ENCODE measurements at places on chromosomes 11 and 22. TPM values are rescaled to one million over a fixed set of nuclear protein-coding genes. Genes with fewer than 3 reads are reported as not detected.

- H3K27ac ChIP-seq: no peak overlapping the region
- H3K4me3 ChIP-seq: no peak overlapping the region
- DNase-seq: no peak
- no peaks in the 10 kb centered on the region for H3K36me3 ChIP-seq
- H3K4me1 ChIP-seq: no peaks in the 10 kb centered on the region
These were observed 130.6 kb downstream of the RRAS2 start for GRCh38 chr11:14228356-14228755.

DNA sequence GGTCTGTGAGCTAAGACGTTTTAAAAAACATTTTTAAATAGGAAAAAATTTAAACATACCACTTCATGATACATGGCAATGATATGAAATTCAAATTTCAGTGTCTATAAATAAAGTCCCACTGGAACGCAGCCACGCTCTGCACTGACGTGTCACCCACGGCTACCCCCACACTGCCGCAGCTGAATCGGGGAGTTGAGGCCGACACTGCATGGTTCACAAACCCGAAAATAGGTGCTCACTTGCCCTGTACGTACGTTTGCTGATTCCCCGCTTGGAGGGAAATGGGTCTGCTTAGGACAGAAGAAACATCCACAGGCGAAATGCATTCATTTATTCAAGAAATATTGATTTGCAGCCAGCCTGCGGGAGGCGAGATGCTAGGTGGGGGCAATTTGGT is 1342.3 kb downstream of the TBC1D22A start:
- H3K4me1 ChIP-seq: no peaks in the 10 kb centered on the region
- H3K27me3 ChIP-seq: no peaks in the 10 kb centered on the region
- no peak for DNase-seq
- no peak overlapping the region for H3K27ac ChIP-seq
- no peak overlapping the region for H3K4me3 ChIP-seq

GRCh38 chr11:9264316-9265210 is 587 bp downstream of the DENND5A start:
- no peaks in the 10 kb centered on the region for H3K27me3 ChIP-seq
- DNase-seq: no peak
- H3K4me3 ChIP-seq: peak overlapping the region; percentile 83
- H3K4me1 ChIP-seq: peaks cover 25% of the 10 kb centered on the region

The OR4D6 gene
- not detected for total RNA-seq

GRCh38 chr11:14500181-14500651 is 605 bp upstream of the COPB1 start:
- no peaks in the 10 kb centered on the region for H3K27me3 ChIP-seq
- DNase-seq: peak; percentile 59
- peak overlapping the region; percentile 87 for H3K27ac ChIP-seq

- H3K36me3 ChIP-seq: no peaks in the 10 kb centered on the region
- peak within 1 kb of the TSS; percentile 99 for H3K27ac ChIP-seq
- H3K4me3 ChIP-seq: peak within 1 kb of the TSS; percentile 78
- H3K4me1 ChIP-seq: no peaks in the 10 kb centered on the region
These were observed at the start of gene LPXN for GRCh38 chr11:58575377-58576020. Gene LPXN, minus strand, starts transcription at chr11:58575856. Its CDS starts 84 bp downstream, at chr11:58575772.

The SYT8 gene
- total RNA-seq: 11.3 TPM

DNA sequence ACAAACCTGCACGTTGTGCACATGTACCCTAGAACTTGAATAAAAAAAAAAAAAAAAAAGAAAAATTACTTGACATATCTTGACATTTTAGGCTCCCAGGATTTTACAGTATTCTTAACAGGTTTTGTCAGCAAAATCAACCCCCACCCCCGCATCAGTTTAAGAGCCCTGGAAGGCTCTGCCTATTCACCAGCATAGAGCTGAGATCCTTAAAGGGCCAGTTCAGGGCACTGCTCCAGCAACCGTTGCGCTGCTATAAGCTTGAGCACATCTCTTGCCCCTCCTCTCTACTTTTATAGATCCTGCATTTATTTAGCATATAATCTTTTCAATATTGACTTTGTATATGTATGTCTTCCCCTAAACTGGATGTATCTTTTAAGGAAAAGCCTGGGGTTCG is 697 bp upstream of the PAFAH1B2 start:
- H3K4me3 ChIP-seq: peak overlapping the region; percentile 89
- H3K4me1 ChIP-seq: peaks cover 6% of the 10 kb centered on the region
- H3K27me3 ChIP-seq: no peaks in the 10 kb centered on the region
- DNase-seq: peak; percentile 31

DNA sequence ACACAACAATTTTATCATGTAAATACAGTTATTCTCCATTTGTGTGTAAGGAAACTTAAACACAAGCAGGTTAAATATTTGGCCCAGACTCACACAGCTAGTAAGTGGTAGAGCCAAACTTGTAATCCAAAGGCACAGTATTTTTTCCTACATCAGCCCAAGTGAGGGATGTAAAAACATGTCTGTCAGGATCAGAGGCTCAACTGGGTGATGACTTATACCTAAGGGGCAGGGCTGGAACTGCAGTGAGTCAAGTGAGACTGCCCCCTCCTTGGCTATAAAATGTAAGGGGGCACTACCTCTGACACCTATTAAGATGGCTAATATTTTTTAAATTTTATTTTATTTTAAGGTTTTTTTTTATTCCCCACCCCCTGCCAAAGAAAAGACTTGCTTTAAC is 82.6 kb downstream of the APIP start:
- H3K27me3 ChIP-seq: no peaks in the 10 kb centered on the region
- DNase-seq: no peak
- no peak overlapping the region for H3K4me3 ChIP-seq
- no peaks in the 10 kb centered on the region for H3K4me1 ChIP-seq
- H3K36me3 ChIP-seq: no peaks in the 10 kb centered on the region

The HPS4 gene
- total RNA-seq: 36.6 TPM

GRCh38 chr22:31871480-31871879 is 72.9 kb upstream of the YWHAH start:
- no peak for DNase-seq
- no peaks in the 10 kb centered on the region for H3K27me3 ChIP-seq
- H3K27ac ChIP-seq: no peak overlapping the region
- H3K4me1 ChIP-seq: no peaks in the 10 kb centered on the region
- H3K4me3 ChIP-seq: no peak overlapping the region

All from Caco-2 (cell line).